ENCODE measurements at places on chromosomes 6 and 20. TPM values are rescaled to one million over a fixed set of nuclear protein-coding genes. Genes with fewer than 3 reads are reported as not detected.

The SLC35D3 gene
- total RNA-seq: not detected

The PKHD1 gene
- total RNA-seq: not detected

The PAK1IP1 gene
- total RNA-seq: 6.1 TPM

The ALDH5A1 gene
- 0.21 TPM for total RNA-seq

The C20orf96 gene
- total RNA-seq: 0.32 TPM

The ADGB gene
- total RNA-seq: not detected

The RHAG gene
- not detected for total RNA-seq

All from ascending aorta (tissue), 2 donors.